Right ventricle myocardium inferior (tissue), 1 donor: ENCODE measurements at places on chromosomes 1 and 21.

DNA sequence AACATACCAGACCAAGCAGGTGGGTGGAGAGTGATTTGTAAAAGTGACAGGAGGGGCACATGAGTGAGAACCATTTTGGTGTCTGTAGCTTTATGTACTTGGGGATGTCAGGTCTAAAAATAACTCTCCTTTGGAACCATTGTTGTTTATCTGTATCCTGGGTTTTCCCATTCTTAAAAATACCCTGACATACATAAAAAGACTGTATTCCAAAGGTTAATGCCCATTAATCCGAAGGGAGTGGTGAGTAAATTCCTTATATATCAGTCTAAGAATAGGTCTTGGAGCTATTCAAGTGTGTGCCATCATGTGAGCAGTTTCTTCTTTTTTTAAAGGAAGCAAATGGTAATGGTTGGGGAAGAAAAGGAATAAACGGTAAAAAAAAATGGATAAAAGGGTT lies 117.5 kb downstream of the TGFB2 start:
- no peak for DNase-seq

DNA sequence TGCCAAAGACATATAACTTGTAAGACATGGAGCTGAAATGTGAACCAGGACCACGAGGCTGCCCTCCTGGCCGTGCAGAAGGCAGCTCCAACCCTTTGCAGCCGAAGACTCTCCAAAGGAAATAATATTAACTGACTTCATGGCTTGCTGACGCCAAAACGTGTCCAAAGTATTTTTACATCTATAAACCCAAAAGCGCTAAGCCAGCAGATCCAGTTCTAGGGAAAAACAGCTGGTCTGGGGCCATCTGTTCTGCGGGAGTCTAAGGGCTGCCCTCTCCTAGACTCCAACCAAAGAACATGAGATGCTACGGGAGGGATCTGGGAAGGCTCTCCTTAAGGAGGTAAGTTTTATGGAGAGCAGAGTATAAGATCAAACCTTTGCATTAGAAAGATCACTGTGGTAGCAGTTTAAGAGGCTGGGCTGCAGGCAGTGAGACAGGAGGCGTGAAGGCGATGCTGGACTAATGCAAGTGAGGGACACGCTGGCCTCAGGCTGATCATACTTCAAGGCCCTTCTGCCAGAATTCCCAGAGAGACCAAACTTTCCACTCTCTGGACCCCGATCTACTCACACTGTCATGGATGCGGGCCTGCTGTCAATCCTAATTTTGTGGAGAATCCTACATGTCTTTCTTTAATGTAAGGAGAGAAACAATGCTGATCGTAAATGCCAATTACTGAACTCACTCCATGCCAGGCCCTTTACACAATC lies 1.2 kb downstream of the TMEM53 start:
- no peak for DNase-seq

DNA sequence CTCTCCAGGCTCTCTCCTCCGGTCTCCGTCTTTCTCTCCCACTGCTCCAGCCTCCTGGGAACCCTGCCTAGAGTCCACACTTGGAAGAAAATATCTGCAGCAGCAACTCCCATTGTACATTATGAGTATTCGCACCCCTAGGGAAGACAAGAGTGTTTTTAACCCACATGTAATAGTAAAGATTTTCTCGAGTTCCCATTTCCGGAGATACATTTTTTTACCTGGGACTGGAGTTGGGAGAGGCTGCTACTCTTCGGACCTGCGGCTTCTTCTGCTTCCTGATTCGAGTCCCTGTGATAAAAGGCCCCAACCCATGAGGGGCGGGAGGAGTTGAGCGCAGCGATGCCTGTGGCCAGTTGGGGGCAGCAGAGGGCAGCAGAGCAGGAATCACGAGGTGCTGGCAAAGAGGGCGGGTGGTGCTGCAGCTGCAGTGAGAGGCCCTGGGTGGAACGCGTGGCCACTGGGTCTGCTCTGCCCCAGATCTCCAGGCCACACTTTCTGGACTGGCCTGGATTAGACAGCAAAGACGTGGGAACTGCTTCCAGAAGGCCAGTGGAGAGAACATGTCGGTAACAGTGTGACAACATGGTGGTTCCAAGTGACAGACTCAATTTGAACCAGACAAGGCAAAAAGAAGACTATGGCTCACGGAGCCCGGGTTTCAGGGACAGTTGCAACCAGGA lies 221.0 kb upstream of the CSF3R start:
- peak; percentile 86 for DNase-seq

GRCh38 chr1:153569465-153569864 lies 3.8 kb upstream of the S100A2 start:
- no peak for DNase-seq

- no peak for DNase-seq
These were observed 33.4 kb downstream of the CAPN2 start for GRCh38 chr1:223745731-223746130.
